ENCODE measurements at places on chromosomes 6 and 20.

- peak; percentile 13 for DNase-seq
Observed at GRCh38 chr6:159633196-159633595, 59.8 kb downstream of the SOD2 start.

- no peak for DNase-seq
Observed at GRCh38 chr6:111626441-111626840, 20.8 kb upstream of the TRAF3IP2 start.

DNA sequence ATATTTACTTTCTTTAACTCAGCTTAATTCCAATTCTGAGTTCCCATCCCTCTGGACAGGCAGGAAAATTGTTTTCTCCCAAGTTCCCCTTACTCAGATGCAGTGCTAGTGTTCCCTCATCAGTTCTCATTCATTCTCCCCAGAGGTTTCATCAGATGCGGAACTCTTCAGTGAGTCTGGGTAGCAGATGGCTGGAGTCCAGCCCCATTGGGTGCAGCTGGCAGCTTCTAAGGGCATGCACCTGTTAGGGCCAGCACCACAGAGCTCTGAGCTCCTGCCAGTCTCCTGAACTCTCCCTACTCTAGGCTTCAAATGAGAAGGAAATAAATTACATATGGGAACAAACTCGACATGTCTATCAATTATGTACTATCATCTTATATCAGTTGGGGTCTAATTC is 76.6 kb downstream of the SOD2 start:
- DNase-seq = peak; percentile 48

- no peak for DNase-seq
Observed at GRCh38 chr20:11912013-11912658, 5.6 kb upstream of the BTBD3 start.

DNA sequence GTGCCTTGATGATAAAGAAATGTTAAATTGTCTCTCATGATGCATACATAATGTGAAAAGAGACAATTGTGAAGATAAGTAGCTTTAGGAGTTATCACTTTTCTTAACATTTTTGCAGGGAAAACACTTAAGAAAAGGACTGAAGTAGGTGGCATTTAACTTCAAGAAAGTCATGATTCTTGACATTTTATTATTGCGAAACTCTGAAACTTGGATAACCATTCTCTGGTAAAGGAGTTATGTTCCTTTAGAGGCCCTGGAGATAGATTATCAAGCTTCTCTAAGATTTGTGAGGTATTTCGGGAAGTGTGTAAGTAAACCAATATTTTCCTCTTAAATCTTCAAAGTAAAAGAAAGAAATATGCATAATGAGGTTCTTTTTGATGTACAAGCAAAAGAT is 38.5 kb downstream of the HTR1B start:
- no peak for DNase-seq

GRCh38 chr6:151537556-151537955 is 43.7 kb downstream of the CCDC170 start:
- DNase-seq = no peak

GRCh38 chr6:115356371-115356770 is 704.3 kb downstream of the FRK start:
- DNase-seq = no peak

GRCh38 chr20:9491324-9491723 is 23.1 kb upstream of the LAMP5 start:
- no peak for DNase-seq

GRCh38 chr20:51529081-51529681 is 13.3 kb downstream of the NFATC2 start:
- no peak for DNase-seq

DNA sequence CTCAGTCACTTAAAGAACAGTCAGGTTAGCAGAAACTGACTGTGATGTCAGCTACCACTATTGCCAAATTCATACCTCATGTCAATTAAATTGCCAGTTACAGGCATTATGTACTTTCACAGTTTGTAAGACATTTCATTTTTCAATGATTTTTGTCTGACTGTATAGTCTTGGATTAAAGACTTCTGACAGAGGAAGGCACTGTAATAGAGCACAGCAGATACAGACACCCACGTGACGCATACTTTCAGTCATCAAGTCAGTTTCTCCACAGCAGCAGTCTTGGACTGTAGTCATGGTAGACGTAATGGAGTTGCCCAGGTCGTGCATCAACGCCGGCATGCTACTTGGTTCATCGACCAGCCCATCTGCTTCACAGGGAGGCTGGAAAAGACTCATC is 29.5 kb upstream of the ELOVL5 start:
- no peak for DNase-seq

- no peak for DNase-seq
Observed at GRCh38 chr6:84853901-84854300, 89.5 kb upstream of the TBX18 start.

- no peak for DNase-seq
Observed at GRCh38 chr6:150253489-150253888, 110.6 kb downstream of the PPP1R14C start.

DNA sequence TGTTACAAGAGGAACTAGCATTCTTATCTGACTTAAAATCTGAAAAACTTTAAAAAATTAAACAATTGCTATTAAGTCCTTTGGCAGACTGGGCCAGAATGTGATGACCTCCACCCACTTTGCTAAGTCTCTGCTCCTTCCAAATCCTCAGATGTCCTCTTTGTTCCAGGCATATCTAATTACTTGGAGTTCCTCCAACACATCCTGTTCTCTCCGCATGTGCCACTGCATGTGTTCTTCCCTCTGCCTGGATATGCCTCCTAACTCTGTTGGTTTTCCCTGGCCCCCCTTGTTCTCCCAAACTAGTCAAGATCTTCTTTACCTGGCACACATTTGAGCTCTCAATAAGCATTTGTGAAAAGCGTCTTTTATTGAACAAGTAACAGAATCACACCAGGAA is 23.1 kb downstream of the ELOVL2 start:
- DNase-seq = no peak

- DNase-seq = no peak
Observed at GRCh38 chr6:66508433-66508832, 801.4 kb upstream of the EYS start.

DNA sequence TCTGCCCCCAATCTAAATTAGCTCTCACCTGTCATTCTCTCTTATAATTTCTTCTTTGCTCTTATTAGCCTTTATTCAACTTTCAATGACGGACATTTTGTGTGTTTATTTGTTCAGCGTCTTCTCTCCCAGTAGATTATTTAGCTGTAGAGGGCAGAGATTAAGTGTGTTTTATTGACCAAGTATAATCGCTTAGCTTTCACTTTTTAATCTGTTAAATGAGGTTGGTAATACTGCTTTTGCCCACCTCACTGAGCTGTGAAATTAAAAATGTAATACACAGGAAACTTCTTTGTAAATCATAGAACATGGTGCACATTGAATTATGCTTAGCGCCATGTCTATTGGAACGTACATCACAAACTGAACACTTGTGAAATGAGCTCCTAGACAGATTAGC is 3.5 kb upstream of the CCN6 start:
- no peak for DNase-seq

DNA sequence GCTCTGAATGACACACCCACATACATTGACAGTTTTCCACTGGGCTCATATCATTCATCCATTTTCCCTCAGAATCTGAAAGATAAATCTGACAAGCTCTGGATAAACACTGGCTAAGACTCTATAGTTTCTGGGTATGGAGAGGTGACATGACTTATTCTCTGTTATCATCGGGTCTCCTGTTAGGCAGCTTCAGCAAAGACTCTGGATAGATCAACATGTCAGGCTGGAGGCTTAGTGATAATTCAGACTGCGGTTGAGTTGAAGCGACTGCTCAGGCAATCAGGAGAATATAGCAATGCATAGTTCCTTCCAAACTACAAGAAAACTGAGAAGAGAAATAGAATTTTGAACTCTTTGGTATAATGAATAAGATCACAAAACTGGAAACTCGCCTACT is 394.6 kb downstream of the CBLN4 start:
- DNase-seq = no peak

DNA sequence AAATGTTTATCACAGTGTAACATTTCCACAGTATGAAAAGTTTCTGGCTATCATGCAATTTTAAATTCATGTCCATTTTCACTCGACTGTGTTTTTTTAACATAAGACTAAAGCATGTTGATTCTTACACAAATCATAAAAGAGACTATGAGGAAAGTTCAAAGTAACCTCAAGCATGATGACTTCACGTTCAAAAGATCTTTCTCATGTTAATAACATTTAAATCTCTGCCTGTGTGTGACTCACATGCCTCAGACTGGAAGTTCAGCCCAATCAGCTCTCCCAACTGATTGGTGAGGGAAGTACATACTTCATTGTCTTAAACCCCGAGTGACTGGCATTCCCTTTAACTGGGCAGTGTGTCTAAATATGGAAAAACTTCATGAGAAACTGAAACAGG is 37.4 kb downstream of the ATXN1 start:
- DNase-seq = peak; percentile 61

- DNase-seq = peak; percentile 54
Observed at GRCh38 chr6:43724914-43725642, 37.5 kb upstream of the MRPS18A start.

DNA sequence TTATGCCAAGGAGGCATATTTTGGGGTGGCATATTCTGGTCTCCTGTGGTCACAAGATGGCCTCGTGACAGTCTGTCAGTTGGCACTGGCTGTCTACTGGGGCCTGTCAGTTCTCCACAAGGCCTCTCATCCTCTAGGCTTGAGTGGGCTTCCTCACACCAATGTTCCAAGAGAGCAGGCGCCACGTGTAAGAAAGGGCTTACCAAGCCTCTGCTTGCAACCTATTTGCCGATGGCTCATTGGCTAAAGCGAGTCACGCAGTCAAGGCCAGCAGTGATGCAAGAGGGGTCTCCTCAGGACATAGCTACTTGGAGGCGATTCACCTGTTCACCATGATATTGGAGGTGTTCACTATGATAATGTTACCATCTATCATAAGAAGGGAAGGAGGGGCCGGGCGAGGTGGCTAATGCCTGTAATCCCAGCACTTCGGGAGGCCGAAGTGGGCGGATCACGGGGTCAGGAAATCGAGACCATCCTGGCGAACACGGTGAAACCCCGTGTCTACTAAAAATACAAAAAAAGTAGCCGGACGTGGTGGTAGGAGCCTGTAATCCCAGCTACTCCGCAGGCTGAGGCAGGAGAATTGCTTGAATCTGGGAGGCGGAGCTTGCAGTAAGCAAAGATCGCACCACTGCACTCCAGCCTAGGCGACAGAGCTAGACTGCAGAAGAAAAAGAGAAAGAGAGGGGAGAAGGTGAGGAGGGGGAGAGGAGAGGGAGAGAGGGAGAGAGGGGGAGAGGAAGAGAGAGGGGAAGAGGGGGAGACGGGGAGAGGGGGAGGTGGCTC is 35.3 kb downstream of the C6orf52 start:
- DNase-seq = no peak

DNA sequence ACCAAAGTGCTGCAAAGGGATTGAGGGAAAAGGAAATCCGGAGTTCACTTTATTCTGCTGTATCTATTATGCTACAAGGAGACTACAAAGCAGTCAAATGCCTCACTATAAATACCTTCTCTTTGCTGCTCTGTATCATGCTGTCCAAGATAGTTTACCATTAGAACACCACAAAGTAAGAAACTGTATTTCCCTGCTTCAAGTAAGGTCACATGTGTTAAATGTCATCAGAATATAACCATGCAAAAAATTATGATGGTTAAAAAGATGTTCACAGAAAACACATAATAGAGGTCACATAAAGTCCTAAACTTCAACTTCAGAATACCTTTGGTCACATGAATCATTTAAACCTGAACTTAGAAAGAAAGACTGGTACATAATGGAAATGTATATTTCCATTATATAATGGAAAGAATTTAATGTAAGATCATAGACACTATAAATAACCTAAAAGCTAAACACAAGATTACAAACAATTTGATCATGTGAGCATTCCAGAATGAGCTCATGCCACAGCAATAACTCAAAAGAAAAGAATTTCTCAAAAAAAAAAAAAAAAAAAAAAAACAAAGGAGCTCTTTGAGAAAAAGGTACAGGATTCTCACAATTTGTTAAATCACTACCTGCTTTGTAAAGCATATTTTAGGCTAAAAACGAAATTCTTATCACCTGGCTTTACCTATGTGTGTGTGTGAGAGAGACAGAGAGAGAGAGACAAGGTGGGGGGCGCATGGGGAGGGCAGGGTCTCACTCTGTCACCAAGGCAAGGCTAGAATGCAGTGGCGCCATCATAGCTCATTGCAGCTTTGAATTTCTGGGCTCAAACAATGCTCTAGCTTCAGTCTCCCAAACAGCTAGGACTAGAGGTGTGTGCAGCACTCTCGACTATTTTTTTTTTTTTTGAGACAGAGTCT is 58.7 kb downstream of the KIF13A start:
- no peak for DNase-seq

DNA sequence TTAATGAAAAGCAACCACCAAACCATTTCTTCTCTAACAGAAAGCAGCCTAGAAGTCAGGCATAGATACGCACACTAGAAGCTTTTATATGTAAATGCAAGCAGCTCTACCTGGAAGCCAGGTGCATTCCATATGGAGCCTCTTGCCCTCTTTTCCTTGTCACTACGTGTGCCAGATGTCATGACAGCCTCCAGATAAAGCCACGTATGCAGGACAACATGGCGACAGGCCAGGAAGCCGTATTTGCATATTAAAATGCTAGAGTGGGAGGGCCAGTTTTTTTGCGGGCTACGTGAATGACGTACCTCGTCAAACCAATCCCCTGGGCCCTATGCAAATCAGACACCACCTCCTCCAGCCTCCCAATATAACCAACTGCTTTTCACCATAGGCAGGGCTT is 308.1 kb upstream of the SPTLC3 start:
- DNase-seq = no peak

DNA sequence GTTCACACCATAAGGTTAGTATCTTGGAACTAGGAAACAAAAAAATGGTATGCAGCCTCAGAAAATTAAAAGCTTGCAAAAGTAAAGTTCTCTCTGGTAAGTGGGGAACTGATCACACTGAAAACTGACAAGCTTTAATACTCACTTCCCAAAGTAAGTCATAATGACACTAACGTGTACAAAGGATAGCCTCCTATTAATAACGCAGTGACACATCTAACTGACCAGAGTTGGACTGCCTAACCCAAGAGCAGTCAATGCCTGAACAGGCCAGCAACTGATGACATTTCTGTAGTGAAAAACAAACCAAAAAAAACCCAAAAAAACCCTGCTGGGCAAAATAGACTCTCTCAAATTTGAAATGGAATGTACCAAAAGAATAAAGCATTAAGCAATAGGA is 30.7 kb downstream of the CHD6 start:
- no peak for DNase-seq

DNA sequence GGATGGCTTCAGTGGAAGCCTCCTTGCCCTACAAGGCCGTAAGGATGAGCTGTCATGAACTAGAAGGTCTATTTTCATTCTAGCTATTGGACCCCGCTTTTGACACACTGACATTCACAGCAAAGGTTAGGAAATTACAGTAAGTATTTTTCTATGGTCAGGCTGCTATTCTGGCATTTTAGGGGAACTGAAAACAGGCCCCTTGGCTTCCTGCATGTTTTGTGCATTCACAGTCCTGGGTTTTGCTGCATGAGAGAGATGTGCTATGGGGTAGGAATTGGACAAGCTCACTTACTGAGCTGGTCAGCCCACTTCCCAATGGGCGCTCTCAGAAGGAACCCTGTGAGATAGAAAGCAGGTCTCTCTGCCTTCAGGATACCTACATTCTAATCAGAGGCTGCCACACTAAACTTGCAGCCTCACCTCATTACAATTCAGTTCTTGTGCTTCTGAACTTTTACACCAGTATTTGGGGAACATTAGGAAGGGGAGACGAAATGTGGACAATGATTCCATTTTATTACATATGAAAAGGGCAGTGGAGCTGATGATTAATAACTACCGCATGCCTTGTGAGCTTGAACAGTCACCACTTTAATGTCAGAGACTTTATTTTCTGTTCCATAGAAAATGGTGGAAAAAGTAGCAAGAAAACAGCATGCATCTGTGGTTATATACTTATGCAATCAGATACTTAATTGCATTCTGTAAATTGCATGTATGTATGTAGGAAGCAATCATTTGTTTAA is 86.6 kb upstream of the TAB2 start:
- no peak for DNase-seq
